Stimulated activated CD4-positive, alpha-beta T cell treated with anti-CD3 and anti-CD28 coated beads, Interleukin-12 subunit alpha, Interleukin-12 subunit beta, amount 100 ng/mL, for 48 hours (primary cell): ENCODE measurements at places on chromosomes 4 and X.

- DNase-seq, result no peak
Observed at GRCh38 chr4:81747242-81747930, 275.7 kb upstream of the RASGEF1B start.

DNA sequence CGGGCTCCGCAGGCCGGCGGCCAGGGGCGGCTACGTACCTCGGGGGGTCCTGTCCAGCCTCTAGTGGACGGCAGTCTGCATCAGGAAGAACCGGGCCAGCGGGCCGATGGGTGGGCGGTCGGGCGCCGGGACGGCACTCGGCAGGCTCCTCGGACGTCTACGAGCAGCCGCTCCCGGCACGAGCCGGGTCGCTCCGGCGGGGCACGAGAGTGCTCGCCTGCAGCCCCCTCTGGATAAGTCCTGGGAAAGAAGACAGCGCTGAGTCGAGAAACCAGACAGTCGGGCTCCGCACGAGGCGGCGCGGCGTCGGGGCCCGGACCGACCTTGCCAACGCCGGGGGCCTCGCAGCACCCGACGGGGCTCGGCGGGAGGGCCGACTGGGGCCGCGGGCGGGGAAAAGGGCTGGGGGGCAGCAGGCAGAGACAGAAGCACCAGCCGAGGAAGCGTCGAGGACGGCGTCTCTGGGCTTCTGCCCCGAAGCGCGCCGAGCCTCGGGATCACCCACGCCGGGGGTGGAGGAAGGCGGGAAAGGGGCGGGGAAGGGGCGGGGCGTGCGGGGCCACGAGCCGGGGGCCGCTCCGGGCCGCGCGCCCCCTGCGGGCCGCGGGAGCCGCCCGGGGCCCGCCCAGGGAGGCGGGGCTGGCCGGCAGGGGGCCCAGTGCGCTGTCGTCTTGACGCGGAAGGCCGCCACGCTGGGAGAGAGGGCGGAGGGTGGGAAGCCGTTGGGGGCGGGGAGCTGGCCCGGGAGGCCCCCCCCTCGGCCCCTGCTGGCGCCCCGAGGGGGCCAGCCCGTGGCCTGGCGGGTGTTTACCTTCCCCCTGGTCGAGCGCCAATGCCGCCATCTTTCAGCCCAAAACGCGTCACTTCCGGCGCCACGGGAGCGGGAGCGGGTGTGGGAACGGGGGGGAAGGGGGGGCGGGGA is 1.9 kb downstream of the KLHL15 start:
- peak; percentile 63 for DNase-seq

DNA sequence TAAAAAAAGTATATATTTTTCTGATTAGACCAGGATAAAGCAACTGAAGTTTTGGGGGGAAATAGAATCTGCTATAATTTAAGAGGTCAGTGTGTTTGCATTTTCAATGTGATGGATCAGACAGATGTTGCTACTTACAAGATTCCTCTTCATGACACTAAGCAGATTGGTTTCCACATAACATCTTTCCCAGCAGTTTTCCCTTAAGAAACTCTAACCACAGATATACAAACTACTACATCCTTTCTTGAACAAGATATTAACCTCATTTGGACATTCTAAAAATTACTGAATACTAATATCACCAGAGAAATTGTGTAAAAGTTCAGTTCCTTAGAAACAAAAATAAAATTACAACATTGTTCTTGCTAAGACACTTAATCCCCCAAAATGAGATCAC is 106.7 kb upstream of the GUCY1A1 start:
- DNase-seq, result no peak

GRCh38 chr4:26081795-26082498 is 167.9 kb downstream of the SMIM20 start:
- no peak for DNase-seq

DNA sequence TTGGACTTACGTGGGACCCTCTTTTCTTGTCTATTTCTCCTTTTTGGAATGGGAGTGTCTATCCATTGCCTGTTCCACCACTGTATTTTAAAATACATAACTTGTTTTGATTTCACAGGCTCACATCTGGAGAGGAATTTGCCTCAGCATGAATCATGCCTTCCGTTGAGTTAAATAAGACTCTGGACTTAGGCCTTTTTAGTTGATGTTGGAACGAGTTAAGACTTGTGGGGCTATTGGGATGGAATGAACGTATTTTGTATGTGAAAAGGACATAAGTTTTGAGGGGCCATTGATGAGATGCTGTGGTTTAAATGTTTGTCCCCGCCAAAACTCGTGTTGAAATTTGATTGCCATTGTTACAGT is 66.2 kb downstream of the BEX3 start:
- no peak for DNase-seq

GRCh38 chr4:107736037-107736436 is 16.0 kb upstream of the PAPSS1 start:
- no peak for DNase-seq

GRCh38 chr4:5783486-5783885 is 72.5 kb downstream of the EVC start:
- no peak for DNase-seq

DNA sequence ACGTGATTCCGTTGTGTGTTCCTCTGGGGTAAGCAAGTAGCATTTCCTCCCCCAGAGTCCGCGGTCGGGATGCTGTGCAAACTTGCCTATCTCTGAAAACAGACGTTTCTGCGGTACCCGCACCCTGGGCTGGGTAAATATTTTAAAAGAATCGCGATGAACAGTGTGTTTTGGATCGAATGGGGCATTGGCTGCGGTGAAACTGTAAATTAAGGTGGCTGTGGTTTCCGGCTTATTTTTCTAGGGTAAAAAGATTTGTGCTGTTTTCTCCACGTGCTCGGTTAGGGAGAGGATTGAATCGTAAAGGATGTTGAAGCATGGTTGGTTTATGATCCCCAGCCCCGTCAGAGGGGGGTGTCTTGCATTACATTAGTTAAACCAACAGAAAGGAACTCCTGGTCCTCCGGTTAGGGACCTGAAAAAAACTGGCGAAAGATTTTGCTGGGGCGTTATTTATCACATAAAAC is 1.2 kb downstream of the HHIP start:
- no peak for DNase-seq

GRCh38 chr4:130029442-130029841 is 933.5 kb downstream of the C4orf33 start:
- no peak for DNase-seq
